Fibroblast of lung (primary cell): ENCODE measurements at places on chromosomes 7 and 10. TPM values are rescaled to one million over a fixed set of nuclear protein-coding genes. Genes with fewer than 3 reads are reported as not detected.

Gene CSGALNACT2
- 43.9 and 46.9 TPM in 2 replicates for total RNA-seq

Gene PLA2G12B
- not detected in 2 replicates for total RNA-seq

Gene FAM25C
- not detected in 2 replicates for total RNA-seq

Gene CLRN3
- total RNA-seq = not detected in 2 replicates

Gene CARD11
- total RNA-seq = not detected in 2 replicates

- no peaks in the 10 kb centered on the region for H3K4me1 ChIP-seq
- DNase-seq = peak; percentile 26
- H3K27ac ChIP-seq = no peak overlapping the region
- no peaks in the 10 kb centered on the region for H3K27me3 ChIP-seq
These were observed 136.0 kb downstream of the COL28A1 start for GRCh38 chr7:7399707-7400106.

GRCh38 chr10:29850371-29850770 is 209.0 kb downstream of the JCAD start:
- H3K4me3 ChIP-seq = no peak overlapping the region
- H3K27me3 ChIP-seq = no peaks in the 10 kb centered on the region
- H3K27ac ChIP-seq = no peak overlapping the region
- no peaks in the 10 kb centered on the region for H3K36me3 ChIP-seq
- H3K4me1 ChIP-seq = peaks cover 7% of the 10 kb centered on the region
- no peak for DNase-seq

- DNase-seq = no peak
- H3K27ac ChIP-seq = no peak overlapping the region
These were observed 704.6 kb downstream of the CCSER2 start for GRCh38 chr10:85032981-85033380.

GRCh38 chr10:101840102-101840684 is 3.4 kb downstream of the KCNIP2 start:
- H3K27me3 ChIP-seq = no peaks in the 10 kb centered on the region
- no peaks in the 10 kb centered on the region for H3K36me3 ChIP-seq

DNA sequence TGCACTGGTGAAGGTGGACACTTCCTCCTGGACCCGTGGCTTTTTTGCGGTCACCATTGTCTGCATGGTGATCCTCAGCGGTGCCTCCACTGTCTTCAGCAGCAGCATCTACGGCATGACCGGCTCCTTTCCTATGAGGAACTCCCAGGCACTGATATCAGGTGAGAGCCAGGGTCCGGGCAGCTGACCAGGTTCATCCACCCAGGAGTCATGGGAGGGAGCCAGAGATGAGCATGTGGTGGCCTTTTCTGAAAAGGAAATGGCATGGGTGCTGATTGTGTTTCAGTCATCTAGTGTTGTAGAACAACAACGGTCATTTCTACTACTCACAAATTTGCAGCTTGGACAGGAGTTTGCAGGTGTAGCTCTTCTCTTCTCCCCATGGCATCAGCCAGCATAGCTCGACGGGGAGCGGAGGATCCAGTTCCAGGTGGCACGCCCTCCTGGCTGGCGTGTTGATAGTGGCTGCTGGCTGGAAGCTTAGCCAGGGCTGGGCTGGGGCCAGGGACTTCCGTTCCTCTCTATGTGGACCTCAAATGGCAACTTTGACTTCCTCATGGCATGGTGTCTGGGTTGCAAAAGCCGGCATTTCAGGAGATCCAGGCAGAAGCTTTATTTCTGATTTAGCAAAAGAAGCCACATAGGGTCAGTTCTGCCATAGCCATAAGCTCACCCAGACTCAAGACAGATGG is 32.7 kb downstream of the SLC29A3 start:
- no peak overlapping the region for H3K4me3 ChIP-seq
- no peaks in the 10 kb centered on the region for H3K27me3 ChIP-seq
- H3K4me1 ChIP-seq = no peaks in the 10 kb centered on the region
- H3K27ac ChIP-seq = no peak overlapping the region

- no peaks in the 10 kb centered on the region for H3K4me1 ChIP-seq
- no peak overlapping the region for H3K4me3 ChIP-seq
- no peaks in the 10 kb centered on the region for H3K36me3 ChIP-seq
- no peak overlapping the region for H3K27ac ChIP-seq
- no peak for DNase-seq
These were observed 4.2 kb upstream of the LRGUK start for GRCh38 chr7:134122980-134123379.

- no peaks in the 10 kb centered on the region for H3K27me3 ChIP-seq
- H3K27ac ChIP-seq = no peak overlapping the region
- H3K4me1 ChIP-seq = peaks cover 11% of the 10 kb centered on the region
- peak overlapping the region; percentile 64 for H3K4me3 ChIP-seq
- DNase-seq = peak; percentile 40
These were observed 852 bp upstream of the PRKAR1B start for GRCh38 chr7:727806-728460.

DNA sequence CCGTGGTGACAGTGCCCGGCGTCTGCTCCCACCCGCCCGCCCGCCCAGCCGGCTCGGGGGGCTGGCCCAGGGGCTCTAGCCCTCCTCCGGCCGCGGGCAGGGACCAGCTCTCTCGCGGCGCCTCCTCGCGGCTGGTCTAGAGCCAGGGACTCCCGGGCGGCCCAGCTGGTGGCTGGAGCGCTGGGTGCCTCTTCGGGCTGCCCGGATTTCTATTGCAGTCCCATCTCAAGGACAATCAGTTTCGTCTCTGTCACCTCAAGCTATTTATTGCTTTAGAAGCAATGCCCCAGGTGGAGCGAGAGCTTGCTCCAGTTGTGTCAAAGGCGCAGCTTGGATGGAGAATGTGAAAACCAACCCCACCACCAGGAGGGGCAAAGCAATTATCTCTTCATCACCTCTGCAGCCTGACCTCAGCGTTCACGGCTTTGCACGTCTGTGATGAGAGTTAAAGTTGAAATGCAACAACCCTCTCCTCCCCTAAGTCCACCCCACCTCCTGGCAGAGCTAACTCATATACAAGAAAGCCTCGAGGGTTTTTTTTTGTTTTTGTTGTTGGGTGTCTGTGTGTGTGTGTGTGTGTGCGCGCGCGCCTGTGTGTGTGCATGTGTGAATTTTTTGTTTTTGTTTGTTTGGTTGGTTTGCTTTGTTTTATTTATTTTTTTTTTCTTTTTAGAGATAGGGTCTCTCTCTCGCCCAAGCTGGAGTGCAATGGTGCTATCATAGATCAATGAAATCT is at the start of gene ITGA8:
Gene ITGA8 (minus strand): TSS at position 24 of the 736 bp plus-strand sequence. CDS start 151 bp downstream, outside the sequence.
- peak; percentile 51 for DNase-seq
- H3K27ac ChIP-seq = no peak within 1 kb of the TSS
- H3K27me3 ChIP-seq = peaks cover 8% of the 10 kb centered on the region
- no peaks in the 10 kb centered on the region for H3K36me3 ChIP-seq
- H3K4me3 ChIP-seq = peak within 1 kb of the TSS; percentile 55
- no peaks in the 10 kb centered on the region for H3K4me1 ChIP-seq

GRCh38 chr10:47021850-47022249 is 110.6 kb downstream of the PTPN20 start:
- DNase-seq = no peak
- H3K4me3 ChIP-seq = no peak overlapping the region
- H3K27me3 ChIP-seq = no peaks in the 10 kb centered on the region
- no peak overlapping the region for H3K27ac ChIP-seq
- no peaks in the 10 kb centered on the region for H3K36me3 ChIP-seq

GRCh38 chr10:120793088-120793487 is 58.1 kb upstream of the WDR11 start:
- no peaks in the 10 kb centered on the region for H3K36me3 ChIP-seq
- no peak for DNase-seq
- no peak overlapping the region for H3K27ac ChIP-seq
- H3K4me1 ChIP-seq = no peaks in the 10 kb centered on the region
- no peaks in the 10 kb centered on the region for H3K27me3 ChIP-seq

GRCh38 chr7:50146692-50147091 is 53.6 kb upstream of the ZPBP start:
- no peak overlapping the region for H3K4me3 ChIP-seq
- DNase-seq = no peak
- no peaks in the 10 kb centered on the region for H3K4me1 ChIP-seq
- no peaks in the 10 kb centered on the region for H3K27me3 ChIP-seq

GRCh38 chr7:75734586-75735458 is 3.9 kb downstream of the HIP1 start:
- H3K4me3 ChIP-seq = no peak overlapping the region
- H3K4me1 ChIP-seq = peaks cover 25% of the 10 kb centered on the region
- peak; percentile 62 for DNase-seq
- peaks cover 1% of the 10 kb centered on the region for H3K36me3 ChIP-seq

DNA sequence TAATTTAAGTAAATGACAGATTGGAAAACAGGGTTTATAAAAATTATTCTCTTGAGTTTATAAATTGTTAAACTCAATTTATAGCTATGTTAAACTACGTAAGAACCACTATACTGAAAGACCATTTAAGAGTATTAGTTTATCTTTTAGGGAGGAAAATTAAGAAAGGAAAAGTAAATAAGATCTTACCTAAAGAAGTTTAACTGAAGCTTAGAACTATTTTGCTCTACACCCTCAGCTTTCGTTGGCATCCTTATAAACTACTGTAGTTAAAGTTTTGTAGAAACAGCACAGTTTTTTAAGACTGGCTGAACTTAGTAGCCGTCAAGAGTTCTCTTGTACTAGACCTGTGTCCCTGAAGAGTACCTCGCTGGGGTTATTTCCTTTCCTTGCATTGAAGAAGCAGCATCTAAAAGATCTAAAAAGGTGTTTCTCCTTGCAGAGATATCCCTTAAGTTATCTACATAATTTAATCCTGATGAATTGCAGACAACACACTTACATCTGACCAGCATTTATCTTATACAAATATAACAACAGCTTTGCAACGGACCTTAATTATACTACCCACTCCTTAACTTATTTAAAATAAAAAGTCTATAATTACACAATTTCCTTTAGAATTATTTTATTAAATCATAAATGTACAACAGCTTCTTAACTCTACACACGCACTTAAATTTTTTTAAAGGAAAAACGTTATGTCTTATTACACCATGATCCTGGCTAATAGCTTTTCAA is 9.1 kb downstream of the HNRNPA2B1 start:
- H3K4me3 ChIP-seq = no peak overlapping the region
- H3K36me3 ChIP-seq = peaks cover 16% of the 10 kb centered on the region
- H3K27me3 ChIP-seq = no peaks in the 10 kb centered on the region
- no peak overlapping the region for H3K27ac ChIP-seq
- DNase-seq = no peak

DNA sequence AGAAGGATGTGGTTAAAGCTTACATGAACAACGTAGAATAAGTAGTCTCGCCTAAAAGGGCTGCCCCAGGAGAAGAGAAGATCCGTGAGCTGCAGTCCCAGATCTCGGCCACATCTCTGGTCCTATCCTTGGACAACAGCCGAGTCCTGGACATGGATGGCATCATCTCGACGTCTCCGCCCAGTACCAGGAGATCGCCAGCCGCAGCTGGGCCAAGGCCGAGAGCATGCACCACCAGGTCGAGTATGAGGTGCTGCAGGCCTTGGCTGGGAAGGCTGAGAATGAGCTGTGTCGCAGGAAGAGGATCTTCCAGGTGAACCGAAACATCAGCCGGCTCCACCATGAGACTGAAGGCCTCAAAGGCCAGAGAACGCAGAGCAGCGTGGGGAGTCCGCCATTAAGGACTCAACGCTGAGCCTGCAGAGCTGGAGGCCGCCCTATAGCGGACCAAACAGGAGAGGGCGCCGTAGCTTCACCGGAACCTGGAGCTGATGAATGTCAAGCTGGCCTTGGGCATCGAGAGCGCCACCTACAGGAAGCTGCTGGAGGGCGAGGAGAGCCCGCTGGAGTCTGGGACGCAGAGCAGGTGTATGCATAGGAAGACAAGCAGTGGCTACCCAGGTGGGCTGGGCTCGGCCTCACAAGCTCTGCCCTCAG is 22.2 kb downstream of the LIPK start:
- H3K27ac ChIP-seq = no peak overlapping the region
- no peak overlapping the region for H3K4me3 ChIP-seq
- no peak for DNase-seq
- H3K27me3 ChIP-seq = peaks cover 4% of the 10 kb centered on the region

DNA sequence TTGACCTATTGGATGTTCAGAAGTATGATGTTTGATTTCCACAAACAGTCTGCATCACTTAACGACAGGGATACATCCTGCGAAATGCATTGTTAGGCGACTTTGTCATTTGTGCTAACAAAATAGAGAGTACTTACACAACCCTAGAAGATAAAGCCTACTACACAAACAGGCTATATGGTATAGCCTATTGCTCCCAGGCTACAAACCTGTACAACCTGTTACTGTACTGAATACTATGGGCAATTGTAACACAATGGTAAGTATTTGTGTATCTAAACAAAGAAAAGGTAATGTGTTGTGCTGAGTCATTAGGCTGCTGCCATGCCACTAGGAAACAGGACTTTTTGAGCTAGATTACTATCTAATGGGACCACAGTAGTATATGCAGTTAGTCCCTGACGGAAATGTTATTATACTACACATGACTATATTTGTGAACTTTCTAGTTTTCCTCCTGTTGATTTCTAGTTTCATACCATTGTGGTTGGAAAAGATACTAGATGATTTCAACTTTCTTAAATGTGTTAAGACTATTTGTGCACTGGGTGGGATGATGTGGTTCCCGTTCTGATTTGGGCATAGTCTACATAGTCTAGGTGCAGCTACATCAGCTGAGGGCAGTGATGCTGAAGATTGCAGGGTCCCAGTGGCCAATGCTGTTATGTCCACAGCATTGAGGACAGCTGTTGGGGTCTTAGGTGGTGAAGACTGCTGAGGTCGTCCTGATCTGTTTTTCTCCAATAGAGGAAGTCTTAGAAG is 161.7 kb downstream of the HTR7 start:
- no peaks in the 10 kb centered on the region for H3K36me3 ChIP-seq
- no peak for DNase-seq
- no peaks in the 10 kb centered on the region for H3K4me1 ChIP-seq
- no peaks in the 10 kb centered on the region for H3K27me3 ChIP-seq

- H3K27ac ChIP-seq = no peak overlapping the region
- no peak for DNase-seq
- H3K27me3 ChIP-seq = no peaks in the 10 kb centered on the region
These were observed 108.5 kb upstream of the IL6 start for GRCh38 chr7:22618528-22618927.

GRCh38 chr7:30727061-30727945 is 24.6 kb upstream of the INMT start:
- H3K27me3 ChIP-seq = peaks cover 16% of the 10 kb centered on the region
- H3K4me3 ChIP-seq = no peak overlapping the region
- DNase-seq = no peak
- H3K36me3 ChIP-seq = no peaks in the 10 kb centered on the region
- no peaks in the 10 kb centered on the region for H3K4me1 ChIP-seq

DNA sequence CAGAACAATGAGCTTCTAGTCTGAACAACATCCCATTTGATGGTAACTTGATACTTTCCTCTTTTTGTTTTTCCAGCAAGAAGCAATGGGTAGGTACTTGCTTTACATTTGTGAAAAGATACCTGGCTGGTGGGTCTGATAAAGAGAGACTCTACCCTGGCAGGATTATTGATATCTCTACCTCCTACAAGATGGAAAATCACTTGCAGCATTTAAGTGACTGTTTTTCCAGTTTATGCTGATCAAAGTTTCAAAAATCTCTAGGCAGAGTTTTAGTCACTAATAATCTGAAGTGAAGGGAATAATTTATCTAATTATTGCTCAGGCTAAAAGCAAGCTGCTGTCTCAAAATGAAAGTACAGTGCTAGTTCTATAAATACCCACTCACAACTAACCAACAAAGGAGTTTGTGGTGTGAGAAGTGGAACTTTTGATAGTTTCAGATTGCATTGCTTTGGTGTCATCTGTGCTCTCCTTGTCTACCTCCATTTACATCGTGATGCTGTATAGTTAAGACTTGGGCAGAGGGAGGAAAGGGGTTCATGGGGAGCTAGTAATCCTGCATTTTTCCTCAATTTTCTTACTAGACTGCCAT is 86.0 kb upstream of the ANKRD1 start:
- DNase-seq = no peak
- H3K27ac ChIP-seq = no peak overlapping the region
- no peaks in the 10 kb centered on the region for H3K4me1 ChIP-seq
- no peak overlapping the region for H3K4me3 ChIP-seq
